ENCODE measurements at places on chromosomes 11 and 22. TPM values are rescaled to one million over a fixed set of nuclear protein-coding genes. Genes with fewer than 3 reads are reported as not detected.

Gene CNGA4
- not detected for total RNA-seq

Gene SEPTIN3
- 0.35 TPM for total RNA-seq

Gene CENPM
- 2.6 TPM for total RNA-seq

Gene TPBGL
- 0.51 TPM for total RNA-seq

Gene KBTBD3
- total RNA-seq, result 0.85 TPM

Gene RAG1
- 0.12 TPM for total RNA-seq

Gene CASP1
- 4.8 TPM for total RNA-seq
